ENCODE measurements at places on chromosomes 1 and 21. TPM values are rescaled to one million over a fixed set of nuclear protein-coding genes. Genes with fewer than 3 reads are reported as not detected.

The CNKSR1 gene
- total RNA-seq = 2.3 TPM

The TAS1R1 gene
- not detected for total RNA-seq

The HSD17B7 gene
- 17.5 TPM for total RNA-seq

The XCL2 gene
- not detected for total RNA-seq

The TLCD4 gene
- total RNA-seq = 0.11 TPM

The TRAF3IP3 gene
- total RNA-seq = 290 TPM

The FAM72C gene
- not detected for total RNA-seq

The GPR25 gene
- 3.3 TPM for total RNA-seq

The CRYAA gene
- not detected for total RNA-seq

The ABCG1 gene
- 116 TPM for total RNA-seq

The SH2D5 gene
- not detected for total RNA-seq

The S100A7 gene
- not detected for total RNA-seq

The MYBPH gene
- total RNA-seq = not detected

The TRIM45 gene
- 0.88 TPM for total RNA-seq

The LCE6A gene
- not detected for total RNA-seq

The DCST2 gene
- total RNA-seq = 1.4 TPM

The SIM2 gene
- not detected for total RNA-seq

The NBPF20 gene
- total RNA-seq = 3.5 TPM

The CACHD1 gene
- 7.1 TPM for total RNA-seq

The IFNLR1 gene
- total RNA-seq = 1.2 TPM

The GBP7 gene
- total RNA-seq = not detected

The VHLL gene
- not detected for total RNA-seq

The BMP8B gene
- 0.06 TPM for total RNA-seq

The PRDM15 gene
- total RNA-seq = 10.4 TPM

The PADI3 gene
- not detected for total RNA-seq

The LPAR3 gene
- total RNA-seq = 0.87 TPM

The SYT6 gene
- total RNA-seq = not detected

The OR2T2 gene
- not detected for total RNA-seq

The KCNE2 gene
- total RNA-seq = not detected

Measured in CD4-positive, alpha-beta T cell (primary cell).